Adipocyte (in vitro differentiated cells): ENCODE measurements at places on chromosomes 16 and 17.

- DNase-seq, result peak; percentile 61
Measured at GRCh38 chr17:82384730-82385481, 13.3 kb downstream of the UTS2R start.

- no peak for DNase-seq
Measured at GRCh38 chr17:82249896-82250581, 21.2 kb downstream of the SLC16A3 start.

DNA sequence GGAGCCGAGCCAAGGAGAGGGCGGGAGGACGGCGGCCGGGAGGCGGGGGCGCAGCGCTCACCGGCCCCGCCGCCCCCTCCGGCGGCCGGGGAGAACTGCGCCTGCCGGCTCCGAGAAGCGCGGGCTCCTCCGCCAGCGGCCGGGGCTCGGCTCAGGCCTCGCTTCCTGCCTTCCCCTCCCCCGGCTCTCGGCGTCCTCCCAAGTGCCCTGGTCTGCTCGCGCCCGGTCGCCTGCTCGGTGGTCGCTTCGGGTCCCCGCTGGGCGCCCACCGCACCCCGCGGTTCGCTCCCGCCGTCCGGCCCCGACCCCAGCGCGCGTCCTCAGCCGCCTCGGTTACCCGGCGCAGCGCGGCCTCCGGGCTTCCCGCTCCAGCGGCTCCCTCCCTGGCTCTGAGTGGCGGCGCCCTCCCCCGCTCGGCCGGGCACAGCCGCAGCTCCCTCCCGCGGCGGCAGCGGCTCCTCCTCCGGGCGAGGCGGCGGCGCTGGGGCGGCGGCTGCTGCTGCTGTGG, 313 bp downstream of the UBTF start:
- peak; percentile 92 for DNase-seq

GRCh38 chr16:27991876-27992275, 71.6 kb downstream of the GSG1L start:
- DNase-seq, result no peak

GRCh38 chr16:81711657-81712319, 67.3 kb upstream of the PLCG2 start:
- DNase-seq, result peak; percentile 90

- peak; percentile 97 for DNase-seq
Measured at GRCh38 chr17:77319211-77320043, 178.7 kb downstream of the SEC14L1 start.

DNA sequence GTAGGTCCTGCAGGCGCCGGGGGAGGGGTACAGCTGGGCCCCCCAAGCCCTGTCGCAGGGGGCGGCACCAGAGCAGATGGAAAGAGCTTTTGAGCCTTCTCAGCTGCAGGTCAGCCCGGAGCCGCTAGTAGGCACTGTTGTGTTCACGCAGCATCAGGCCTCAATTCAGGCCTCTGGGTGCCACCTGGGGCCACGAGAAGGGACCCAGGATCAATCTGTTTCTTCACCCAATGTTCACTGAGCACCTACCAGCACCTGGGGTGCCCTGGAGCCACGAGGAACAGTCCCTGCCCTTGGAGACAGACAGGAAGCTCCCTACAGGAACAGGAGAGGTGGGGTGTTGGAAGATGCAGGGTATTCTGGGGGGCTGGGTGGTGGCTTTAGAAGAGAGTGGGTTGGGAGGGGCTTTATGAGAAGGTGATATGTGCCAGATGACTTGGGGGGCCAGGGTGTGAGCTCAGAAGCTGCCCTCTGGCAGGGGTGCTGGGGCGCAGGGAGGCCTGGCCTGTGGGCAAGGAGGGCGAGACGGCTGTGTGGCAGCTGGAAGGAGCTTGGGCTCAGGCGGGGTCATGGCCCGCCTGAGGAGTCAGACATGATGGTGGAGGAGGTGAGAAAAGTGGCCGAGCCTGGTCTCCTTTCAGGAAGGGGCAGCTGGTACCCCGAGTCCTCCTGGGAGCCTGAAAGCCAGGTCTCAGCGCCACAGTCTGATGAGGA, 121.9 kb upstream of the GSE1 start:
- no peak for DNase-seq

DNA sequence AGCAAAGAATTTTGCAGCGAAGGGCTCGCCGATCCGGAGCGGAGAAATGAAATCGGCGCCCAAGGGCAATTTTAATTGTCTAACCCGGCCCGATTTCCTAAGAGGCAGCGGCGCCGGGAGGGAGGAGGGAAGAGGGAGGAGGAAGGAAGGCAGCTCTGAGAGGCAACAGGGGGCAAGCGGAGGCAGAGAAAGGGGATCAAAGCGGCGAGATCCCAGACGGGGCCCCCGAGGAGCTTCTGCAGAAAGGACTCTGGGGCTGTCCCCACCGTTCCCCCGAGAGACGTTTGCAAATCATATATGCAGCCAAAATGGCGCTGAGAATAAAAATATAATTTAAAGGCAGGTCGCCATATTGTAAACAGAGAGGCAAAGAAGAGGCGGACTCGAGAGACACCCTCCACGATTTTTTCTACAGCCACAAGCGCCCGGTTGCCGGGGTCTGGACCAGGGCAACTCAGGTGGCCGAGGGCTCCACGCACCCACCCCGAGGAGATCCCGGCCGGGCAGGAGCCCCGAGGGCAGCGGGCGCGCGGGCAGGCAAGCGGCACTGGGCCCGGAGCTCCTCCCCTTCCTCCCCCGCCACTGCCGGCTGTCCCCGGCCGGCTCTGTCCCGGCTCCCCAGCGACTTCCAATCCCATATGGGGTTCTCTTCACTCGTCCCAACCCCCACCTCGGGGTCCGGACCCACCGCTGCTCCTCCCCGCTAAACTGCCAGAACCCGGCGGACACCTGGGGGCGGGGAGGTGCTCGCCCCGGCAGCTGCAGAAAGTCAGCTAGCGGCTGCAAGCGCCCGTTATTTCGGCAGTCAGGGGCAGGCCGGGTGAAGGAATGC, 1.9 kb downstream of the PHF12 start:
- DNase-seq, result peak; percentile 94

DNA sequence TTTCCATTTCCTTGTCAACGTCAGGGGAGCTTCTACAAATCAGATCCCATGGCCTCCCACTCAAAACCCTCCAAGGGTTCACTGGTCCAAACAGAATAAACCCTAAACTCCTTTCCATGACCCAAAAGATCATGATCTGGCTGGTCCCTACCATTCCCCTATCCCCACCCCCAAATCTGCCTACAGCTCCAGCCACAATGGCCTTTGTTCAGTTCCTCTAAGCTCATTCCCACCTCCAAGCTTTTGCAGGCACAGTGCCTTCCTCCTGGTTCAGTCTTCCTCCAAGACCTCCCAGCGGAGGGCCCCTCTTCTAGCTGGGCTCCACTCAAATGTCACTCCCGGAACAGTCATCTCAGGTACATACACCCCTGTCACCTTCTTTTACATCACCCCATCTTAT, 2.0 kb downstream of the GPRC5B start:
- DNase-seq, result no peak

- no peak for DNase-seq
Measured at GRCh38 chr16:10200637-10201586, 18.7 kb upstream of the GRIN2A start.

DNA sequence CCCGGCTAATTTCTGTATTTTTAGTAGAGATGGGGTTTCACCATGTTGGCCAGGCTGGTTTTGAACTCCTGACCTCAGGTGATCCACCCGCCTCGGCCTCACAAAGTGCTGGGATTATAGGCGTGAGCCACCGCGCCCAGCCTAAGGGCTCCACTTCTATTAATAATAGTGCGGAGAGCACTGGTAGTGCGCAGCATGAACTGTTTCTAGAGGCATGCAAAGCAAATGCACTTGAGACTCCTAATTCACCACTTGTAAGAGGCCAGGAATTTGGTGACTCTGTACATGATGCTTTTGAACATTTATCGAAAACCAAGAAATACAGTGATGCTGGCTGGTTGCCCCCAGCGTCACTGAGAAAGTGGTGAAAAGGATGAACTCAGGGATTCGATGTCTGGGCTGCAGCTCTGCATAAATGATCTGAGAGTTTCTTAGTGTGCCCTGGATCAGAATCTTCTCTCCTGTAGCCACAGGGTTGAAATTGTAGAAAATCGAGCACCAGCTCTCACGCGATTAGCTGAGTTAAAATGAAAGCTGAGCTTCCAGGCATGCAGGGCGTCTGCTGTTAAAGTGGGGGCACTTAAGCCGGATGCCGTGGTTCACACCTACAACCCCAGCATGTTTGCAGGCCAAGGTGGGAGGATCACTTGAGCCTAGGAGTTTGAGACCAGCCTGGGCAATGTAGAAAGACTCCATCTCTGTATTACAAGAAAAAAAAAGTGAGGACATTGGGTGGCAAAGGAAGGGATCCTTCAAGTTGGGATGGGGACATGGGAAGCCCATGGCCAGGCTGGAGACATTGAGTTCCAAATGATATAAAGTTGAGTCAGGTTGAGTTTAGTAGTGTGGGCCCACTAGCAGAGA, 4.8 kb downstream of the RNF213 start:
- no peak for DNase-seq

- DNase-seq, result no peak
Measured at GRCh38 chr16:10240854-10241613, 58.8 kb upstream of the GRIN2A start.

- DNase-seq, result no peak
Measured at GRCh38 chr17:72472106-72472505, 351.3 kb downstream of the SOX9 start.

DNA sequence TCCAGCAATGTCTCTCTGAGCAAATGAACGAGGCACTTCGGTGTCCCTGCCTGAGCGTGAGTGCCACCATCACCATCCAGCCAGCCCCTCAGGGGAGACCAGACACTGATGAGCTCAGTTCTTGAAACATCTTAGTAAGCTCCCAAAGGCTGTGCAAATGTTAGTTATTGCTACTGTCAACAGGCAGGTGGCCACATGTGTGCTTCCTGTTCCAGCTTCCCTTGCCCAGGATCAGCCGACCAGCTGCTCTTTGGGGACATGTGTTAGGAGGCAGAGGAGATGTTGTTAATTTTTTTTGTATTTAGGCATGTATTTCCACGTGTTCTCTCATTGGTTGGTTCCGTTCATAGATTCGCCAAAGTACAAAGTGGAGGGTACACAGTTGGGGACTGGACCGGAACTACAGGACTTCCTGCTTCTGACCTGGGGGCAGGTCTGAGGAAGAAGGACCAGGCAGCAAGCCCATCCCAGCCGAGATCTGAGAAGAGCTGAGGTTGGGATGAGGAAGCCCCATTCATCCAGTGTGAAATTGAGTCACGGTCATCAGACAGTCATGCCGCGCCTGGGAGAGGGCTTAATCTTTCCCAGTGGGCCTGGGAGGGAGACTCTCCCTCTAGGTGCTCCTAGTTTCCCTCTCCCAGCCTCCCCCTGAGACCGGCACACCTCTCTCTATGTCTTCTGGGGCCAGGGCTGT, 3.8 kb downstream of the TTYH2 start:
- DNase-seq, result no peak

DNA sequence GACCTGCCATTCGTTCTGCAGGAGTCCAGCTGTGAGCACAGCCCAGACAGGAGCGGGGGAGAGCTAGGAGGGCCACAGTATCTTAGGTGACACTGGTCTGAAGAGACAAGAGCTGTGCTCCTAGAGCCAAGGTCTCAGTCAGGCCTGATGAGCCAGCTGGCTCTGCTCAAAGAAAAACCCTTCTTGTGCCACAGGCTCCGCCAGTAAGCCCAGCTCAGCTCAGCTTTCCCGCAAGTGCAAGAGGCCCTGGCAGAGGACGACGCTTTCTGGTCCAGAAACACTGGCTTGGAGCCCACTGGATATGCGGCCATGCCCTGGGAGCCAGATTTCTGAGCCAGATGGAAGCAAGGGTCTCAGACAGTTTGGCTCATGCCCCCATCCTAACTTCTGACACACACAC, 23.9 kb downstream of the PEMT start:
- DNase-seq, result no peak

DNA sequence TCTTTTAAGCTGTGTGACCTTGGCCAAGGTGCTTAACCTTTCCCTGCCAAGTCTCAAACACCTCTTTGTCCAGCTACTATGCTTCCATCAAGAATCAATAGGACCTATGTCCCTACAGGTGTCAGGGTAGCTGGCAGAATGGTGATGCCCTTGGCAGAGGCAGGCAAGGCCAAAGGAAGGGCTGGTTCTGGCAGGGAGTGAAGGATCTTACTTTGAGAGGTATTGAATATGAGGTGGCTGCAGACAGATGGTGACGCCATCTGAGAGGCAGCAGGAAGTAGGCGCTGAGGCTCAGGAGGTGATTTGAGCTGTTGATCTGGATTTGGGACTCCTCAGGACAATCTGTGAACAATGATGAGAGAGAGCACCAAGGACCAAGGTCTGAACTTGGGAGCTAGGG, 12.5 kb downstream of the ABCC3 start:
- no peak for DNase-seq

- no peak for DNase-seq
Measured at GRCh38 chr16:46650254-46650623, 29.1 kb upstream of the SHCBP1 start.

DNA sequence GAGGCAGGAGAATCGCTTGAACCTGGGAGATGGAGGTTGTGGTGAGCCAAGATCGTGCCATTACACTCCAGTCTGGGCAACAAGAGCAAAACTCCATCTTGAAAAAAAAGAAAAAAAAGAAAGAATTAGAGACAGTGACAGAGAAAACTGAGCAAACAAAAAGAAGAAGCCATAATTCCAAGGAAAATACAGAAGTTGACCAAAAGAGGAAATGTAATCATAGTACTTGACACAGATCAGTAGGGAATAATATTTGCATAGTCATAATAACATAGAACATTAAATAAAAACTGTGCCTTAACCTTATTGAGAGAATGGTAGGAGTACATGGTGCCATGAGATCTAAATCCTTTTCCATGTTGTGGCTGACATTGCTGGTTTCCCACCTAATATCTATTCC, 14.7 kb upstream of the USP31 start:
- DNase-seq, result no peak

GRCh38 chr17:1126801-1127550, 52.8 kb downstream of the ABR start:
- no peak for DNase-seq
